ENCODE measurements at places on chromosomes 3 and 15.

GRCh38 chr3:101835676-101836075, 13.6 kb upstream of the NFKBIZ start:
- no peak for DNase-seq

DNA sequence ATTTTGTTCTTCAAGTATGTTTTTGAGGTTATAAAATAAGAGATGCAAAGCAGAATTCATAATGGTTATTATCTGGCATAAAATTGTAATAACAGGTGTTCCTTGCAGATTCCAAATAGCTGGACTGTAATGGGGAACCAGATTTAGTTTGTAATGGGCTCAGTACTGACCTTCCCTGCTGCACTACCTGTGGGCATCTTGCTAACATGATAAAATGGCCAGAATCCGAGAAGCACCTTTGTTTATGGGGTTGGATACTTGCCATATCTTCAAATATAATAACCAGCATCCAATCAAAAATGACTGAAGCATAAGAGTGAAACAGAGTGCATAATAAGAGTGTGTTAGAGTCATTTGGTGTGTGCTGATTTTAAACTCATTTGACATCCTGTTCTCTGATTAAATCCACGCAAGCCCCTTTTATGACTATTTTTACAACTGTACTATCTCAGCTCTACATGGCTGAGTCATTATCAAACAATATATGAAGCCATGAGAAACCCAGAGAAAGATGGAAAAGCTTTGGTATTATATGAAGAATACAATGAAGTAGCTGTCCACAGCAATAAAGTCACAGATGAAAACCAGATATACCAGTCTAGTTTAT, 292.4 kb downstream of the CNTN4 start:
- DNase-seq: no peak

DNA sequence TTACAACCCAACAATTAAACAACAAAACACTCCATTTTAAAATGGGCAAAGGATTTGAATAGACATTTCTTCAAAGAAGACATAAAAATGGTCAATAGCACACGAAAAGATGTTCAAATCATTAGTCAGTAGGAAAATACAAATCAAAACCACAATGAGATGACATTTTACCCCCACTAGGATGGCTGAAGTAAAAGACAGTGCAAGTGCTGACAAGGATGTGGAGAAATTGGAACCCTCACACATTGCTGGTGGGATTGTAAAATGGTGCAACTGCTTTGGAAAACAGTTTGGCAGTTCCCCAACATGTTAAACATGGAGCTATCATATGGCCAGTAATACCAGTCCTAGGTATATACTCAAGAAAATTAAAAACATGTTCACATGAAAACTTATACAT, 11.6 kb downstream of the GALNT15 start:
- no peak for DNase-seq

DNA sequence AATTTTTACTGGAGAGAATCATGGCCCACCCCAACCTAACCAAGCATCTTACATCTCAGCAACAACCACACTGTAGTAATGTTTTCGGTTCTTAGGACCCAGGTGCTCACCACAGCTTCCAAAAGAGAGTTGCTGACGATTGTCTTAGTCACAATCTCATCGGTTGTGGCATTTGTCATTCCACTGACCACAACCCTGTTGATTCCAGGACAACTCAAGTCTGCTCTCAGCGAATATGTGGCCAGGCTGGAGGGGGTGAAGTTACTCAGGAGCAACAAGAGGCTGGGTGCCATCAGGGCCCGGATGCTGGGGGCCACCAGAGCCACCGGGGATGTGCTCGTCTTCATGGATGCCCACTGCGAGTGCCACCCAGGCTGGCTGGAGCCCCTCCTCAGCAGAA, 25.9 kb downstream of the GALNT15 start:
- no peak for DNase-seq

- no peak for DNase-seq
These were observed 40.3 kb upstream of the ZPLD1 start for GRCh38 chr3:102394517-102394916.

Data from activated T-helper 1 cell treated with anti-CD3 and anti-CD28 coated beads, Interleukin-2, amount 50 U/mL, for 16 hours (primary cell).